ENCODE measurements at places on chromosomes 4 and X.
A peak's percentile ranks its signal among the peaks of the same experiment; 100 is the strongest.

GRCh38 chr4:176043838-176044588, 21.6 kb upstream of the WDR17 start:
- no peak for DNase-seq

- DNase-seq: peak; percentile 73
Measured at GRCh38 chrX:66635360-66635759, 3.5 kb downstream of the EDA2R start.

- DNase-seq: no peak
Measured at GRCh38 chr4:144650311-144651005, 4.5 kb downstream of the HHIP start.

DNA sequence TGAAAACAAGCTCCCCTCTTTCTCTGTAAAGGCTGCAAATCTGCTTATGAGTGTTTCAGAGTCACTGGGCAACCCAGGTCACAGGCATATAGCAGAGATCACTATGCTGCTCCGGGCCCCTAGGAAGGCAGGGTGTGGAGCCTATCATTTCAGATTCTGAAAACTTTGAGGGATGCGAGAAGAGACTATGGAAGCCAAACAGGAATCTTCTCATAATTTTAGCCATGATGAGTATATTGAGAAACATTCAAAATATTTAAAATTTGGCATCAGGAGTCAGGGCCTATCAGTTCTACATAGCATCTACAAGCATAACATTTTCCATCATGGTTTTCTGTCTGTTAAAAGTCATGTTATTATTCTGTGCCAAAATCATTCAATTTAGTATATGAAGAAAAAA, 61.7 kb upstream of the ATXN3L start:
- no peak for DNase-seq

DNA sequence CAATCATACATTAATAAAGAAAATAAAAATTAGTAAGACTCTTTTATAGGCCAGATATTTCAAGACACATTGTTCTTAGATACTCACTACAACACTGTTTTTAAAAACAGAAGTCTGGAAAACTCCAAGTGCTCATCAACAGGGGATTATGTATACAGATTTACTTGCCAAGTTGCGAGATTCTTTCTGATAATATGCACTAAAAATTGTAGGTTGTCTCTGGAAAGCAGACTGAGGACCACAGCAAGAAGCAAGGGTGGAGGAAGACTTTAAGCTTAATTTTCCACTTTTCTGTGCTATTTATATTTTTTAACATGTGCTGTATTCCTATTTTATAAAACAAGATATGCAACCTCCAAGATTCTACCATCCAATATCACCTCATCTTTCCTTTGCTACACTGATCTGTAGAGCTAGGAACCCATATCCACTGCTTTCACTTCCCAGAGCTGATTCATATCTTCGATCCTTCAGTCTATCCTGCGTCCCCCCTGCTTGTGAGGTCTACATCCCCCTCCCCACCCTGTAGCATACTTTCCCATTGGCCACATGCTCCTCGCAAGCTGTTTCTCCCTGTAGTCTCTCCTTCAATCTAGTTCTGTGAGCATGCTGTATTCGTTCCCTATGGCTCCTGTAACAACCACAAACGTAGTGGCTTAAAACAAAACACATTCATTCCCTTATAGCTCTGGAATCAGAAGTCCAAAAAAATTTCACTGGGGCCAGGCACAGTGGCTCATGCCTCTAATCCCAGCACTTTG, 15.7 kb downstream of the SOD3 start:
- DNase-seq: no peak

GRCh38 chrX:39299615-39300014, 498.4 kb downstream of the MID1IP1 start:
- no peak for DNase-seq

DNA sequence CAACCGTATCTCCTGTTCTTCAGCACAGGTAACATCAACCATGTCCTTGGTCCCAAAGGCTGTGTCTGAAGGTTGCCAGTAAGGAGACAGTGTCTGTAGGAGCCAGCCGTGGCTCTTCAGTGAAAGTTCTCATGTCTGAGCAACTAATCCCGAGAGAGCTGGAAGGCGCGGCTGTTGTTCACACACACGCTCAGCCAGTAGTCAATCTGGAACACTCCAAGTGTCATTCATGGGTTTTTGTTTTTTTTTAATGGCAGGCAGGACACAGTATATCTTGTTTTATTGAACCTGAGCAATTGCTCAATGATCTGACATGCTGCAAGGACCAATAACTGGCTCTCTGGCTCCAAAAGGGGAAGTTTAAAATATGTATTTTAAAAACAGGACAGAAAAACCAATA, 48.4 kb upstream of the MAP3K15 start:
- DNase-seq: no peak

DNA sequence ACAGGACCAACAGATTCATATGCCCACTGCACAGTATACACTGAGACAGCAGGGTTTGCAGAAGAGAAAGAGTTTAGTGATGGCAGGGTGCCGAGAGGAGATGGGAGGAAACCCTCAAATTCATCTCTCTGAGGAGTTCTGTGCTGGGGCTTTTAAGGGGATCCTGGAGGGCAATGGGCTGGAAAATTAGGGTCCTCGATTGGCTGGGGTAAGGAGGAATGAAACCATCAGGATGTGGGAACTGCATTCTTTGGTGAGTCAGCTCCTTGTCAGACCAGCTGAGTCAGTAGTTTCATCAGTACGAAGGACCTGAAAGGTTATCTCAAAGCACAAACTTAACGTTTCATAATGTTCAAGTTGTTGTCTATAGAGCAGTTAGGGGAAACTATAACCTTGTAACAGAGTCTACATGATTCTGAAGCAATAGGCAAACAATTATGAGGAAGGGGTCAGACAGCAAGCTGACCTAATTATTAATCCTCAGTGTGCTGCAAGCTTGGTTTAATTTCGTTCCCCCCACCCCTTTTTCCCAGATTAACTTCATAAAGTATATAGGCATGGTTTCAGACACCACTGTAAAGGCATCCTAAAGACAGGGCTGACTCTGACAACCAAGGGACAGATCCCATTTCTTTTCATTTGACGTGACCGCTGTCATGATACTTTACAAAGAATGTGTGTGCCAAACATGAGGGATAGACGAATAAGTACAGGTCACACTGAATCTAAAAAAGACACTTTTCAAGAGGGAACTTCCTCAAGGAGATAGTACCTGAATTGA, 1.5 kb upstream of the MSMO1 start:
- peak; percentile 95 for DNase-seq

- DNase-seq: no peak
Measured at GRCh38 chrX:134735015-134735414, 76.7 kb upstream of the PLAC1 start.

DNA sequence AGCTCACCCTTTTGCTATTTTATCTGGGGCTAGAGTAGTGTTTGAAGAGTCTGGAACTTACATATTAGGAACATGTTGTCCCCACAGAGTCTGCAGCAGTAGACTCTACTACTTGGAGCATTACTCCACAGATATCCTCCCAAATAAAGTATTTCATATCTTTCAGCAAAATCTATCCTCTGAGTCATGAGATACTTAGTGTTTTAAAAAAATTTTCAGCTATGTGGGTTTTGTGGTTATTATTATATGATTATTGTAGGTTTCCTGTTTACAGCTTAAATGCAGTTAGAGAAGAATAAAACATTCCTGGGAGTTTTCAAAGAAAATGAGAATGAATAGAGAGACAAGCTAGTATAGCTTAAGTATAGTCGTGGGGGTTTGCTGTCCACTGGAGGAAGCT, 30.9 kb downstream of the PAGE2 start:
- DNase-seq: no peak

GRCh38 chr4:121728798-121729226, 32.0 kb upstream of the ANXA5 start:
- peak; percentile 28 for DNase-seq

DNA sequence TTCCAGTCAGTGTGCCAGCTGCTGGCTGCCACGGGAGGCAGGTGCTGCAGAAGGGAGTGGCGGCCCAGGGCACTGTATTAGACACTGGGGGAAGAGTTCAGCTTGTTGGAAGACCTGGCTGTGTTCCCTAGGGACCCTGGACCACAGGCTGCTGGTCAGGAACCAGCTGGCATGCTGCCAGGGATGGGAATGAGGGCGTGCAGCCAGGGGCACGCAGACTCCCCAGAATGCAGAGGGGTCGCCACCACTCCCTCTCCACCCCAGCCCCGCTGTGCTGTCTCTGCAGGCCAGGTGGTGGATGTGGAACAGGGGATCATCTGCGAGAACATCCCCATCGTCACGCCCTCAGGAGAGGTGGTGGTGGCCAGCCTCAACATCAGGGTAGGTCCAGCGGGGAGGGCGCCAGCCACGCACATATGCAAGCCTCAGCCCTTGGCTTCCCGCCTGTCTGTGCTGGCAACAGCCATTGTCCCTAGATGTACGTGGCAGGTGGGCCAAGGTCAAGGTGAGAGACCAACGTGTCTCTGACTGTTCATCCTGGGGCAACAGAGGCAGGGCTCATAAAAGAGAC, 12.3 kb downstream of the ABCD1 start:
- DNase-seq: no peak

DNA sequence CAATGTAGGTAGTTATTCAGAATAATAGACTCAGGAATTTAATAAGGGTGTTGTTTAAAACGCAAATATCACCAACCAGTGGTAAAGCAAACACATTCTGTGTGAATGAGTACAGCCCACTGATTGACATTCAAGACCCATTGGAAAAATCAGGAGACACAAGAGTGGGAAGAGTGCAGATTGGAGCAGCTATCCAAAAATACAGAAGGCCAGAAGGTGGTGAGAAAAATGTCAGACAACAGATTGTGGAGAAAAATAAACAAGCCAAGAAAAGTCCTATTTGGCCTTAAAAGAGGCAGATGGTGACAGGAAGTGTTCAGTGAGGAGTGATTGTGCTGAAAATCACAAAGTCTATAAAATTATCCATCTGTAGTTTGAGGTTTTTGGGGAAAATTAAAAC, 39.3 kb downstream of the CPE start:
- DNase-seq: no peak

DNA sequence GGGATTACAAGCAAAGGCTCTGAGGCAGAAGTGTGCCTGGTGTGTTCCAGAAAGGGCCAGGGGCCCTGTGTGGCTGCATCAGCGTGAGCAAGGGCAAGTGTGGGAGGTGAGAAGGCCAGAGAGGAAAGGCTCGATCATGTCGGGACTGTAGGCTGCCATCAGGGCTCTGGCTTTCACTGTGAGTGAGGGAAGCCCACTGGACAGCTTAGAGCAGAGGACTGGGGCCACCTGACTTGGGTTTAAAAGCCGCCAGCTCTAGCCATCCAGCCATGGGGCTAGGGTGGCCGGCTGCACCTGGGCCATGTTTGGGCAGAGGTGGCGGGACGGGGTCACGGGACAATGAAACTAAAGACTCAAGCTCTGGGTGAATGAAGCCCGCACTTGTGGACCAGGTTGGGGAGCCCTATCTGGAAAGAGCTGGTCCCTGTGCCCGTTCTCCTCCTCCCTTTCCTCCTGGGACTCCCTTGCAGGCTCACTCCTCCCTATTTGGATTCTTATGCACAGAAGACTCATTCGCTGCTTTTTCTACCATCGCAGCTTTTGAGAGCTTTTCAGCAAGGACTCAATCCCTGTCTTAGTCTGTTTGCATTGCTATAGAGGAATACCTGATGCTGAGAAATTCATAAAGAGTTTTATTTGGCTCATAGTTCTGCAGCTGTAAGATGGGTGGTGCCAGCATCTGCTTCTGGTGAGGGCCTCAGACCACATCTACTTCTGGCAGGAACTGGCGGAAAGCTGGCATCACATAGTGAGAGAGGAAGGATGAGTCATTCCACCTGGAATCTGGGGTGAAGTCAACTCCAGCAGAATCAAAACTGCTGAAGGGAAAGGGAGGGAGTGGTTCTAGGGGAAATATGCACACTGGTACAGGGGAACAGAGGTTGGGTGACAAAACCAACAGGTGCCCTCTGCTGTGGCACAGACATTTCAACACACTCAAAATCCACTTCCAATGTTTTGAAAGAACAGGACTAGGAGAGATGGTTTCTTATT, 15.3 kb downstream of the CTAG1B start:
- peak; percentile 91 for DNase-seq

GRCh38 chrX:69268611-69269010, 103.4 kb upstream of the PJA1 start:
- DNase-seq: peak; percentile 12

DNA sequence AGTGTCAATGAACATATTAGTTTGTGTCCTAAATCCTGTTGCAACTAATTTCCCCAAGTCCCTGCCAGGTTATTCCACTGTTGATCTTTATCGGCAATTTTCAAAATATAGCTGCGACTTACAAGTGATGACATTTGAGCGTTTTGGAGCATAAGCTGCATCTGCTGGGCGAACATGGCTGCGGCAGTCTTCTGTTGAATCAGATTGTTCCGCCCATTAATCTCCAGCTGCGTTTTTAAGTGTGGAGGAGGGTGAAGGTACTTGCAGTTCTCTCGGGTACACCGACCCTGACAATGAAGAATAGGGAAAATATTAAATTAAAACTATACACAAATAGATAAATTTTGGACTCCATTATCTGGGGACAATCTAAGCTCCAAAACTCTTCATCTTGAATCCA, 82.7 kb downstream of the MBNL3 start:
- DNase-seq: no peak

- peak; percentile 90 for DNase-seq
Measured at GRCh38 chr4:113141901-113142346, 92.5 kb downstream of the ANK2 start.

DNA sequence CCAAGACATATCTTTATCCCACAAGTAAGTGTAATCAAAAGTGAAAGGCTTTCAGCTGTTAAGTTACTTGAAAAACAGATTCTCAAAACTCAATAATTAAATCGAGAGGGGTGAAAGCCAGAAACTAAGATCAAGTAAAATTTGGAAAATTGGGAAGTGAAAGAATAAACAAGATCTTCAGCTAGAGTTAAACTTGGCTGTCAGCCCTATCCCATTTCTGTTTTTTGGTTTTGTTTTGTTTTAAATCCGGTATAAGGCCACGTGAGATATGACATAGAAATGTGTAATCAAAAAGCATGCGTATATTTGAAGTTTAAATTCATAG, 856.8 kb downstream of the STIM2 start:
- no peak for DNase-seq
